Naive thymus-derived CD8-positive, alpha-beta T cell (primary cell): ENCODE measurements at places on chromosomes 12 and 14. TPM values are rescaled to one million over a fixed set of nuclear protein-coding genes. Genes with fewer than 3 reads are reported as not detected.

DNA sequence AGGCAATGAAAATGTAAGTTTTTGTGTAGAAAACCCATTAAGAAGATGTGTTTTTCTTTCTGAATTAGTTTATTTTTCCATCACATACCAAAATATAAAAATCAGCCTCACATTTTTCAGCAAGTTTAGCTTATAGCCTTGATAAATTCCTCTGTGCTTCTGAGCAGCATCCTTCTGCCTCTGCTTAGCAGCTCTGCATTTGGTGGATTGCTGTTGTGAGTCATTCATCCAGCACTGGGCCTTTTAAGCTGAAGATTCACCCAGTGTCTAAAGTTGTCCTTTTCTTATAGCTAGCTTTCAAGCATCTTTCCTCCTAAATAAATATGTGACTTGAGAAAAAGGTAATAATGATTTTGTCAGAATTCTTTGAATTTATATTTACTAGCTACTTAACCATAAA is 206.1 kb downstream of the PCNX1 start:
- H3K4me3 ChIP-seq, result no peak overlapping the region
- no peaks in the 10 kb centered on the region for H3K4me1 ChIP-seq
- H3K27me3 ChIP-seq, result no peaks in the 10 kb centered on the region
- DNase-seq, result no peak

GRCh38 chr12:42322567-42322966 is 3.3 kb downstream of the ZCRB1 start:
- peaks cover 25% of the 10 kb centered on the region for H3K4me1 ChIP-seq
- peaks cover 6% of the 10 kb centered on the region for H3K36me3 ChIP-seq
- no peak overlapping the region for H3K27ac ChIP-seq
- DNase-seq, result no peak
- no peaks in the 10 kb centered on the region for H3K27me3 ChIP-seq
- no peak overlapping the region for H3K4me3 ChIP-seq

DNA sequence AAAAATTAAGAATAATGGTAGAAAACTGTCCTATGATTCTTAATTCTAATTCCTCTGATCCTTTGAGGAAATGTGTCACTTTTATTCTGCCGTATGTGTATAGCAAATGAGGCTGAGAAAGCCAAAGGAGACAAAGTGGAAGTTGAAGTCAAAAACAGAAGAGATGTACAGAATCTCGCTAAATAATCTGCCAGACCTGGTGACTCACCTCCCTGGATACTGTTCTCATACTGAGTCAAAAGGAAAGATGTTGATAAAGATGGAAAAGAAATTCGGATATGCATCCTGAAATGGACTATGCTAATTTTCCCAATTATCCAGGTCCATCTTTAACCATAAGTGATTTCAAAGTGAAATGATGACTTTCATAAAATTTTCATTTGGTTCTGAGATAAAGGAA is 92.5 kb downstream of the DUSP6 start:
- H3K27ac ChIP-seq, result no peak overlapping the region
- no peaks in the 10 kb centered on the region for H3K36me3 ChIP-seq
- H3K4me1 ChIP-seq, result no peaks in the 10 kb centered on the region
- DNase-seq, result no peak

DNA sequence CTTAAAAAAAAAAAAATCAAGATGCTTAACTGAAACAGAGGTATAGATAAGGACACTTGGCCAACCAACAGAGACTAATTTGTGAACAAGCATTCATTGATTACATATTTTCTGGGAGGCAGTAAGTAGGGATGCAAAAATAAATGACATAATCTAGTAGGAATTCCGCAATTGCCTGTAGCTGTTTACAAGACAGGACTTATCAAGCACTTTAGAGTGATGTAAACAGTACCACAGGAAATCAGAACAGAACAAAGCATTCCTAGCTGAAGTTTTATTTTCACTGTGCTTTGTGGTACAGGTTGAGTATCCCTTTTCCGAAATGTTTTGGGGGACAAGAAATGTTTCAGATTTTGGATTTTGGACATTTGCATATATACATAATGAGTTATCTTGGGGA is 68.2 kb upstream of the FGD4 start:
- H3K27me3 ChIP-seq, result no peaks in the 10 kb centered on the region
- H3K27ac ChIP-seq, result no peak overlapping the region
- no peaks in the 10 kb centered on the region for H3K4me1 ChIP-seq
- H3K36me3 ChIP-seq, result peaks cover 14% of the 10 kb centered on the region
- no peak for DNase-seq

GRCh38 chr12:56955631-56956256 is 1.7 kb downstream of the RDH16 start:
- H3K36me3 ChIP-seq, result peaks cover 41% of the 10 kb centered on the region
- H3K4me3 ChIP-seq, result no peak overlapping the region
- no peaks in the 10 kb centered on the region for H3K4me1 ChIP-seq
- peaks cover 3% of the 10 kb centered on the region for H3K27me3 ChIP-seq
- no peak overlapping the region for H3K27ac ChIP-seq

GRCh38 chr12:122395319-122395718 is 27.1 kb downstream of the CLIP1 start:
- no peaks in the 10 kb centered on the region for H3K27me3 ChIP-seq
- peaks cover 2% of the 10 kb centered on the region for H3K36me3 ChIP-seq
- no peak for DNase-seq
- H3K4me1 ChIP-seq, result peaks cover 46% of the 10 kb centered on the region

GRCh38 chr12:77648716-77649115 is 182.0 kb upstream of the NAV3 start:
- H3K36me3 ChIP-seq, result no peaks in the 10 kb centered on the region
- no peak overlapping the region for H3K27ac ChIP-seq
- H3K27me3 ChIP-seq, result no peaks in the 10 kb centered on the region
- DNase-seq, result no peak
- H3K4me1 ChIP-seq, result no peaks in the 10 kb centered on the region

- H3K27me3 ChIP-seq, result no peaks in the 10 kb centered on the region
- no peak for DNase-seq
- no peaks in the 10 kb centered on the region for H3K36me3 ChIP-seq
- H3K4me1 ChIP-seq, result no peaks in the 10 kb centered on the region
Observed at GRCh38 chr14:26845151-26845818, 247.5 kb upstream of the NOVA1 start.

GRCh38 chr12:90995010-90995409 is 9.8 kb downstream of the EPYC start:
- no peaks in the 10 kb centered on the region for H3K27me3 ChIP-seq
- no peak for DNase-seq
- no peak overlapping the region for H3K27ac ChIP-seq
- no peaks in the 10 kb centered on the region for H3K4me1 ChIP-seq
- no peak overlapping the region for H3K4me3 ChIP-seq

GRCh38 chr12:103806803-103807202 is 34.2 kb downstream of the NT5DC3 start:
- no peak overlapping the region for H3K4me3 ChIP-seq
- no peaks in the 10 kb centered on the region for H3K4me1 ChIP-seq
- no peak for DNase-seq
- no peak overlapping the region for H3K27ac ChIP-seq
- H3K36me3 ChIP-seq, result peaks cover 12% of the 10 kb centered on the region

- H3K27me3 ChIP-seq, result peaks cover 40% of the 10 kb centered on the region
- no peak overlapping the region for H3K27ac ChIP-seq
- no peak for DNase-seq
- H3K4me1 ChIP-seq, result no peaks in the 10 kb centered on the region
- H3K36me3 ChIP-seq, result no peaks in the 10 kb centered on the region
- no peak overlapping the region for H3K4me3 ChIP-seq
Observed at GRCh38 chr14:93686268-93686667, 102.0 kb downstream of the PRIMA1 start.

DNA sequence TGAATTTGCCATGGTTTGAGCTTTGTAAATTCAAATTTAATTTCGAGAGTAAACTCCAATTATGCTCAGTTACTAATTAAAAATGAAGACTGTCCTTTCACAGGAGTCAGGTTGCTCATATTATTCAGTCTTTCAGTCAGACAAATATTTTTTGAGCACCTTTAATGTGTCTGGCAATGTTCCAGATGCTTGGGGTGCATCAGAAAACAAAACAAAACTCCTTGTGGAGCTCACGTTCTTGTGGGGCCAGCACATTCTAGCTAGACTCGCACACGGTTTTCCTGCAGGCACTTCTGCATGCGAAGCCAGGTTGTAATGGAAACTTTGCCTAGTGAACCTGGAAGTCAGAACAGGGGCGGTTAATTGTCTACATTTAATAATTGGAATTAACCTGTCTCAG is 64.0 kb upstream of the ATF1 start:
- H3K4me1 ChIP-seq, result no peaks in the 10 kb centered on the region
- H3K4me3 ChIP-seq, result no peak overlapping the region
- DNase-seq, result no peak

GRCh38 chr12:78760906-78761305 is 103.7 kb upstream of the SYT1 start:
- H3K27me3 ChIP-seq, result no peaks in the 10 kb centered on the region
- no peak overlapping the region for H3K27ac ChIP-seq
- DNase-seq, result no peak
- no peaks in the 10 kb centered on the region for H3K36me3 ChIP-seq
- no peaks in the 10 kb centered on the region for H3K4me1 ChIP-seq

- no peaks in the 10 kb centered on the region for H3K27me3 ChIP-seq
- peak overlapping the region; percentile 93 for H3K27ac ChIP-seq
- peaks cover 62% of the 10 kb centered on the region for H3K4me1 ChIP-seq
- DNase-seq, result peak; percentile 34
- peak overlapping the region; percentile 96 for H3K4me3 ChIP-seq
Observed at GRCh38 chr12:122081697-122082221, 3.2 kb downstream of the MLXIP start.

DNA sequence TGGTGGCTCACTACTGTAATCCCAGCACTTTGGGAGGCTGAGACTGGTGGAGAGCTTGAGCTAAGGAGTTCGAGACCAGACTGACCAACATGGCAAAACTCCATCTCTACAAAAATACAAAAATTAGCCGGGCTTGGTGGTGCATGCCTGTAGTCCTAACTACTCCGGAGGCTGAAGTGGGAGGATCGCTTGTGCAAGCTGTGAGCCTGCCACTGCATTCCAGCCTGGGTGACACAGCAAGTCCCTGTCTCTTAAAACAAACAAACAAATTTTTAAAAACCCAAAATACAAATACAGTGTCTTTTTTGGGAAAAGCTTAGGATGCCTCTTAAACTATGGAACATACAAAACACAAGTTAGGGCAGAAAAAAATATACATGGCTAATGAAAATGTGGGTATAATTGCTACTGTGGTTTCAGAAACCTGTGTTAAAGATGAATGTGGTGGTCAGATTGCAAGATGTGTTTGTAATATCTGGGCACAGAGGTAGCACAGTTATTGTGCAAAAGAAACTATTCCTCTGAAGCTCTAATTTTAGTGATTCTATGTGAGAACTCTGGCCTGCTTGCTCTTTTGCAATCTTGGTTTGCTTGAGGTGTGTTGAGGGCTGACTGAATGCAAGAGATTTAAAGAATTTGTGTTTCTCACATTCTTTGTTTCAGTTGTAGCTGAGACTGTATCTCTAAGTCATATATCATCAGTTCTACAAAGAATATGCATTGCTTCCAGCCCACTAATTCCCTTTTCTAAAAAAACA is 3.9 kb upstream of the HSPA2 start:
- H3K4me3 ChIP-seq, result no peak overlapping the region
- no peaks in the 10 kb centered on the region for H3K27me3 ChIP-seq
- no peak overlapping the region for H3K27ac ChIP-seq
- DNase-seq, result no peak

DNA sequence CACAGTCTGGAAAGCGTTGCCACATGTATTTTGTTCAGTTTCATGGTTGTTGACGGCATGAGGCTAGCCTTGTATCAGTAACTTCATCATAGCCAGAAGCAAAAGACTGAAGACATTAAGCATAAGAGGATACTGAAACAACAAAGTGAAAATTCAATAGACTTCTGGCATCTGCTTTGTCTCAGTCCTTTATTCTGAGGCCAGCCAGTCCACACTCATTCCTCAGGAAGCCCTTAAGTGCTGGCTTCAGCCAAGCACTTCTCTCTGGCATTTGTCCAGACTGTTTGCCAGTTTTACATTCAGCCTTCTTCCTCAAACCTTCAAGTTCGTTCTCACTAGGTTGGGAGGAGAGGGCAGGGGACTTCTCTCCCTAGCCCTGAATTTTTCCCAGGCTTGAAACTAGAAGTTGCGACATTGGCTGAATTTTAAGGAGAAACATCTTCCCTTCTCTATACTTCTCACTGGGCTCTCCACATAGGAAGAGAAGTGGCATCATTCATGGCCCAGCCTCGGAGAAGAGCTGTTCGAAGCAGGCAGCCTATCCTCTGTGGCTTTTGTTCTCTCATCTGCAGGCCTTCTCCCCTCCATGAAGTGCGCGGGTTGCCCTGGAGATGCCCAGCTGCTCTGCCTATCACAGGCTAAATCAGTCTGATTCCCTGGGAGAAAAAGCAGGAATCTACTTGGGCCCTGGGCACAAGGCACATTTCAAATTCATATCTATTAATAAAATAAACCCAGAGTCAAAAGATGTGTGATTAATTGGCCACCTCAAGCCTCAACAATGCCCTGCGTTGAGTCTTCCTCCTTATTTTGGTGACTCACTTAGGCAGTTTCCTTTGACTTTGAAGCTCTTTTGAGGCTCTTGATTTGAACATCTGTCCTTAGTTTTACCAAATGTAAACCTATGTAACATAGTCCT is 130.9 kb upstream of the PLEKHA5 start:
- H3K27ac ChIP-seq, result no peak overlapping the region
- H3K4me1 ChIP-seq, result no peaks in the 10 kb centered on the region
- H3K27me3 ChIP-seq, result no peaks in the 10 kb centered on the region
- H3K4me3 ChIP-seq, result no peak overlapping the region

- H3K27me3 ChIP-seq, result no peaks in the 10 kb centered on the region
- no peak for DNase-seq
- H3K36me3 ChIP-seq, result no peaks in the 10 kb centered on the region
Observed at GRCh38 chr12:90366286-90366685, 588.7 kb downstream of the CCER1 start.

- peaks cover 3% of the 10 kb centered on the region for H3K4me1 ChIP-seq
- H3K27ac ChIP-seq, result no peak overlapping the region
- H3K27me3 ChIP-seq, result peaks cover 14% of the 10 kb centered on the region
Observed at GRCh38 chr12:531951-532585, 72.3 kb downstream of the B4GALNT3 start.

- no peak for DNase-seq
- no peaks in the 10 kb centered on the region for H3K27me3 ChIP-seq
- no peaks in the 10 kb centered on the region for H3K36me3 ChIP-seq
- H3K4me1 ChIP-seq, result peaks cover 65% of the 10 kb centered on the region
Observed at GRCh38 chr12:89947437-89948270, 239.0 kb upstream of the ATP2B1 start.

GRCh38 chr12:4160314-4161040 is 113.1 kb upstream of the CCND2 start:
- H3K36me3 ChIP-seq, result no peaks in the 10 kb centered on the region
- no peak overlapping the region for H3K27ac ChIP-seq
- no peaks in the 10 kb centered on the region for H3K27me3 ChIP-seq
- H3K4me1 ChIP-seq, result peaks cover 24% of the 10 kb centered on the region
- no peak overlapping the region for H3K4me3 ChIP-seq

Gene AMHR2
- not detected for polyA plus RNA-seq

Gene JPH4
- 0.07 TPM for polyA plus RNA-seq

Gene LUM
- polyA plus RNA-seq, result not detected

Gene IL26
- not detected for polyA plus RNA-seq

Gene KRT71
- not detected for polyA plus RNA-seq

Gene CIROP
- polyA plus RNA-seq, result not detected

Gene ACRBP
- polyA plus RNA-seq, result 0.43 TPM
